ENCODE measurements at places on chromosomes 1 and 21. TPM values are rescaled to one million over a fixed set of nuclear protein-coding genes. Genes with fewer than 3 reads are reported as not detected.

ANKRD45 gene
- total RNA-seq: 2.3 TPM

TMPRSS15 gene
- not detected for total RNA-seq

PEX10 gene
- 39.3 TPM for total RNA-seq

TNN gene
- not detected for total RNA-seq

OR2G6 gene
- not detected for total RNA-seq

TNFRSF25 gene
- 15.6 TPM for total RNA-seq

GRCh38 chr1:230542054-230542453, 100.2 kb upstream of the COG2 start:
- no peak for DNase-seq

DNA sequence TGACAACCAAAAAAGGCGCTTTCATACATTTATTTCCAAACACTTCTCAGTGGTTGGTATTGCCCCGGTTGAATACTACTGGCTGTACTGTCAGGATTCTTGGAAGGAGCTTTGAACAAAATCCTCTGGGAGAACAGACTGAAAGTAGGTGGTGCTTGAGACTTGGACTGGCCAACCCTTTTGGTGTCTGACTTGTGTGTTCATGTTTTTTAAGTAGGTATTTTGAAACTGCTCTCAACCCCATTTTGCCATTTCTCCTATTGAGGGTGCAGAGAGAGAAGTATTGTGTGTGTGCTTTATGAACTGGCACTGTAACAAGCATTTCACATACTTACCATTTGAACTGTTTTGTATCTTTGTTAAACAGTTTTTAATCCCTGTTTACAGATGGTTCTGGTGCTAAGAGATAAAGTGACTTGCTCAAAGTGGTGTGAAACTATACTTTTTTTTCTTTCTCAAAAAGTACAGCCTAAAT, 21.2 kb downstream of the ARID1A start:
- no peak for DNase-seq

GRCh38 chr21:31857096-31857495, 15.7 kb upstream of the HUNK start:
- DNase-seq: no peak

DNA sequence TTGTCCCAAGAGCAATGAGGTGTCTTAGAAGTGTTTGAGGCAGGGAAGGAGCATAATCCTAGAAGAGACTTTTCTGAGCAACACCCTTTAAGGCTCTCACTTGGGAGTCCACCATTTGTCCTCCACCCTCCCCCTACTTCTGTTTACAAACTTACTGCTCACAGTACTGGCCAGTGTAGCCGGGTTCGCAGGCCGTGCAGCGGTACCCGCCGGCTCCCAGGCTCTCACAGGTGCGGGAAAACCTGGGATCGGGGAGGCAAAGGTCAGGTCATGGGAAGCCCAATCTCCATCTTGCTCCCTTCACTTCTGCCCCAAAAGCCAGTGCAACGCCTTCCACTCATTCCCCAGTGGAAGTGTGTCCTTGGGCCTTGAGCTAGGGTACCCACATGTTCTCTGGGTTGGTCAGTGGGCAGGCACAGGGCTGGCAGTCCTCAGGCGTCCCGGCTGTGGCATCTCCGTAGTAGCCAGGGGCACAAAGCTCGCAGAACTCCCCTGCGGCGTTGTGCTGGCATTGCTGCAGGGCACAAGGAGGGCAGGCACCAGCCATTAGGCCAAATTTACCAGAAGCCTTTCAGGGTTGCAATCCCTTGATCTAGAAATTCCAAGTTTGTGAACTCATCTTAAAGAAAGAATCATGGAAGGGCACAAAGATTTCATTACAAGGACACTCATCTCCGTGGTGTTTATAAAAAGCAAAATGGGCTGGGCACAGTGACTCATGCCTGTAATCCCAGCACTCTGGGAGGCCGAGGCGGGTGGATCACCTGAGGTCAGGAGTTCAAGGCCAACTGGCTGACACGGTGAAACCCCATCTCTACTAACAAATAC, 49.8 kb downstream of the LDLRAD2 start:
- no peak for DNase-seq

GRCh38 chr1:5599541-5599940, 392.7 kb downstream of the NPHP4 start:
- no peak for DNase-seq

DNA sequence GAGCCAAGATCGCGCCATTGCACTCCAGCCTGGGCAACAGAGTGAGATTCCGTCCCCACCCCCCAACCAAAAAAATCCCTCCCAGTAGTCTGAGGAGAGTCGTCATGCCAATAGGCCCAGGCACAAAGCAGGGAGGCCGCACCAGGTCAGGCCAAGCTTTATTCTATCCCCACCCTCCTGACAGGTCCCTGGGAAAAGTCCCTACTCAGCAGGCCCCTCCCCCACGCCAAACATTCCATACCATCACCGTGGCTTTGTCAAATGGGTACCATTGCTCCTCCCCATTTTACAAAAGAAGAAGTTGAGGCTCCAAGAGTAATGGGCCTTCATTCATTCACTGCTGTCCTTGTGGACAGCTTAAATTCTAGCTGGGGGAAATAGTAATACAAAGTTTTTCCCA, 5.3 kb downstream of the GPR3 start:
- peak; percentile 19 for DNase-seq

Measured in neural progenitor cell (in vitro differentiated cells).